Glutamatergic neuron (in vitro differentiated cells): ENCODE measurements at places on chromosomes 7 and 10. TPM values are rescaled to one million over a fixed set of nuclear protein-coding genes. Genes with fewer than 3 reads are reported as not detected.

GRCh38 chr7:116802746-116803152 is 59.6 kb upstream of the CAPZA2 start:
- DNase-seq: no peak

- DNase-seq: no peak
These were observed 30.2 kb upstream of the CARD11 start for GRCh38 chr7:3073763-3074458.

DNA sequence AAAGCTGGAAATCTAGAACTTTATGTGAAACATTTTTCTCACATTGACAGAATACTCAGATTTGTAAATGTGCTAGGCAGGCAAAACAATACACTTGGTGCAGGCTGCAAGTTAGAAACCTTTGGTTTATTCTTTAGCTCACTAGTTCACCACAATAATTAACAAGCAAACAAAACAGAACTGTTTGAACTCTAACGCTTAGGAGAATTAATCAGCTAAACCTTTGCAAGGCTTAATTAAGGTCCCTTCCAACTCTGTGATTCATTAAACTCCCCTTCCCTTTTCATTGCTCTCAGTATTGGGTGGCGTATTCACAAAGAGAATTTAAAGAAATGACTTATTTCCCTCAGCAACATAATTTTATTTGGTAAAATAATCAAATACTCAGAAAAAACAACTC is 99.0 kb downstream of the PON1 start:
- DNase-seq: no peak

DNA sequence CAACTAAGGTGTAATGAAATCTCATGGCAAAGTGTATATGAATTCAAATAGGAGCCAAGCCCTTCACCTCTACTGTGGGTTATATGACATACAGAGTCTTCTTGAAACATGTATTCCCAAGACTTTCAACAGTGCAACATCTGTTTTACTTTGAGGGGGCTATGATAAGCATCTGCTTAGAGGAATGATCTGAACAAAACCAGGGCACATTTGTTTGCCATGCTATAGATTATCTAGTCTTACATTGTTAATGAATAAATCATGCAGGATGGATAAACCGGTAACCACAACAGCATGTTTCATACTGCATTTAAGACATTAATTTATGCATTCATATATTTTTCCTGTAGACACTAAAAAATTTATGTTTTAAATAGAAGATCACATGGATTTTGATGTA is 1021.9 kb downstream of the LRMDA start:
- no peak for DNase-seq

DNA sequence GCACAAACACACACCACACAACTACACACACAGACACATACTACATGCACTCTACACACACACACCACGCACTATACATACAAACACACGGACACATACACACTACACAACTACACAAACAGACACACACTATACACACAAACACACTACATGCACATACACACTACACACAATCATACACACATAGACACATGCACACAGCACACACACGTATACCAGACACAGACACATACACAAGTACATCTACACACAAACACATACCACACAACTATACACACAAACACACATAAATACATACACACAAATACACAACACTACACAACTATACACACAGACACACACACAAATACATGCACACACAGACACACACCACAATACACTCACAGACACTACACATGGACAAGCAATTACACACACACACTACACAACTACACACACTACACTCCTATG is 4.6 kb downstream of the GPR15LG start:
- DNase-seq: no peak

- DNase-seq: no peak
These were observed 45.9 kb downstream of the SGMS1 start for GRCh38 chr10:50577681-50578350.

DNA sequence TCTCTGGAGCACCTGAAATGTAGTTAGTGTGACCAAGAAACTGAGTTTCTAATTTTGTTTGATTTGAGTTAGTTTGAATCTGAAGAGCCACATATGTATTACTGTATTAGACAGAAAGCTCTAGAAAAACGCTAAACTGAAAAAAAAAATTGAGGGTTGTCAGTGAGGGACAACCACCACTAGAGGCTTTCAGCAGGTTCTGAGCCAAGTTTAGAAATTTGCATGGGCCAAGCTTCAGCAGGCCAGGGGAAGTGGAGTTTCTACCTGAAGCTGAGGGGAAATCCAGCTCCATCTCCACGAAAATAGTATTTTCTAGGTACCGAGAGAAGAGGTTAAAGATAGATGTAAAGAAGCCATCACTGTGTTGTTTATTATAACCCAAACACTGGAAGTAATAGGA is 77.9 kb upstream of the PLXNA4 start:
- DNase-seq: no peak

- DNase-seq: no peak
These were observed 252.6 kb upstream of the INHBA start for GRCh38 chr7:41955451-41955850.

DNA sequence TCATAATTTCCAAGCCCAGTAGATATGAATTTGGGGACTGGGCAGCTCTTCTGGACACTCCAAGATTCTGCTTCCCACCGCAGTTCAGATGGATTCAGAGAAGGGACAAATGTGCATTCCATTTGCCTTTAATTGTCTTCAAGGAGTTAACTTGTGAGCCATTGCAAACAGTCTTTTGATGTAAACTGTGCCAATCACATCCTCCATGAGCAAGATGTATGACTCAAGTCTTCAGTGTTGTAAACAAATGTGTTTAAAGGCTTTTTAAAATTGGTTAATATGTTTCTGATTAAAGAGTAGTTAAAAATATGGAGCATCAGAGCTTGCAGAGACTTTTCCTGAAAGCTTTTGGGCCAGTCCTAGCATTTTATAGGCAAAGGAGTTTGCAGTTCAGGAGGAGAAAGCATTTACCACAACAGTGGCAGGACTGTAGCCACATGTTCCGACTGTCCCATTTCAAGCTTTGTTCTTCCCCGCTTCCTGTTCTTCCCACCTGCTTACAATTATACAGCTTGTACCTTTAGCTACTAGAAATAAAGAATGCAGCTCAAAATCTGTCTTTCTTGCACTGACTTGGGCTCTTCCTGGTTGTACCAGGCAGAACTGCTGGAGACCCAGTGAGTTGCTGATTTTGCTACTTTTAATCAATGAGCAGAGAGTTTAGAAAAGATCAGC is 6.2 kb downstream of the SLC18A2 start:
- DNase-seq: no peak

DNA sequence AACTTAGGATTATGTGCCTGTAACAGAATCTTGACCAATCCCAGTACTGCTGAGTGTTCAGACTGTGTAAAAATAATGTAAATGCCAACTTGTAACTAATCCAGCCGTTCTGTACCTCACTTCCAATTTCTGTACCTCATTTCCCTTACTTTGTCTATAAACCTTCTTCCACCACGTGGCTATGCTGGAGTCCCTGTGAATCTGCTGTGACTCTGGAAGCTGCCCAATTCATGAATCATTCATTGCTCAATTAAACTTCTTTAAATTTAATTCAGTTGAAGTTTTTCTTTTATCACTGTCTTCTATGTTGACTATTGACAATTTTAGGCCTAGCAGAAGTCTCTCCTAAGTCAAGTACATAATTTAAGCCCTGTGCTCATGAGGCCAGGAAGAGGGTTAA is 215.3 kb upstream of the RHOBTB1 start:
- DNase-seq: no peak

GRCh38 chr10:24762161-24762924 is 38.7 kb upstream of the ARHGAP21 start:
- no peak for DNase-seq

DNA sequence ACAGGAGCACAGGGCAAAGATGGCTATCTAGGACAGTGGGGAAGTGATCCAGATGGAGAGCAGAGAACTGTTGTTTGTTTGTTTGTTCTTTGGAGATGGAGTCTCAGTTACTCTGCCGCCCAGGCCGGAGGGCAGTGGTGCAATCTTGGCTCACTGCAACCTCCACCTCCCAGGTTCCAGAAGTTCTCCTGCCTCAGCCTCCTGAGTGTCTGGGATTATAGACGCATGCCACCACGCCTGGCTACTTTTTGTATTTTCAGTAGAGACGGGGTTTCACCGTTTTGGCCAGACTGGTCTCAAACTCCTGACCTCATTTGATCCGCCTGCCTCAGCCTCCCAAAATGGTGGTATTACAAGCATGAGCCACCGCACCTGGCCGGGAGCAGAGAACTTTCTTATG is 20.9 kb downstream of the METTL2B start:
- no peak for DNase-seq

GRCh38 chr10:99760321-99760720 is 22.1 kb upstream of the ABCC2 start:
- no peak for DNase-seq

DNA sequence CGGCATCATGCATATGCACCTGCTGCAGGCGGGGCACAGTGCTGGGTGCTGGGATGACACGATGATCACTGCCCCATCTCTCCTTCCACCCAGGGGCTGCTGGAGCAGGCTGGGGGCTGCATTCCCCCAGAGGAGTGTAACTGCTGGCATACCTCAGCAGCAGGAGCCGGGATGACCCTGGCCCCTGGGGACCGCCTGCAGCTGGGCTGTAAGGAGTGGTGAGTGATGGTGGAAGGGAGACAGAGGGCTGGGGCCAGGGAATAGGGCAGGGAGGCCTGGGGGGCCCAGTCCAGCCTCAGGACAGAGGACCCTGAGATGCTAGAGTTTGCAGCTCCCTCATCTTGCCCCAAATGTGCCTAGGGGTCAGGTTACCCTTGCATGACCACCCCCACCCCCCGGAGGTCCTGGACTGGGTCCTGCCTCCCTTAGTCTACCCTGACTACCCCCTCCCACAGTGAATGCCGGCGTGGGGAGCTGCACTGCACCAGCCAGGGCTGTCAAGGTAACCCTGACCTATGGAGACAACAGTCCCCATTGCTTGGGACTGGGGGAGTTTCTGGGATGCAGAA is 14.5 kb upstream of the ZNF862 start:
- DNase-seq: no peak

DNA sequence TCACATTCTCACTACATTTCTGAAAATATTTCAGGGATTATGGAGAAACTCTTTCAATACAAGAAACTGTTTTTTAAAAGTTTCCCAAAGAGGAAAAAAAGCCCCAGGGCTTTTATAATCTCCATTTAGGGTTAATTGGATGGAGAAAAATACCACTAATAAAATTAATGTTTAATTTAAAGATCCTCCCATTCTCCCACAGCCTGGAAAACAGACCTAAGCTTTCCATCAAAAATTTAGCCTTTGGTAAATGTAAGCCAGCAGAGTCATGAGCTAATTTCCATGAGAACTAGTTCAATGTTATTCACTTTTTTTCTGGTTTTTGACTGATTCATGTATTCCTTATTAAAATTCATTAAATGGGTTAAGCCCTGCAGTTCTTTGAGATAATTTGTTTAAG is 408.7 kb downstream of the PHTF2 start:
- no peak for DNase-seq

GRCh38 chr7:157849341-157849596 is 512.5 kb downstream of the DNAJB6 start:
- DNase-seq: no peak

DNA sequence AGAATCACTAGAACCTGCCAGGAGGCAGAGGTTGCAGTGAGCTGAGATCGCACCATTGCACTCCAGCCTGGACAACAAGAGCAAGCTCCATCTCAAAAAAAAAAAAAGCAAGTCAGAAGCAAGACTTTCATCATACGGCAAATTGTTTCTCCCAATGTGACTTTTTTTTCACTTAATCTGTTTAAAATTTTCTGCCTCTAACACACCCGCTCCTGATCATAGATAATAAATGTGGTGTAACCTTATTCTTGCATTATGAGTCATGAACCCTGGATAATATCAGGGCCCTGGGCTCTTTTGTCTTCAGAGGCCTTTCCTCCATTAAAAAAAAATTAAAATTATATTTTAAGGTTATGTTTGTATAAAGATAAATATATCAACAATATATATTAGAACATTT is 111.4 kb upstream of the JCAD start:
- DNase-seq: no peak

- no peak for DNase-seq
These were observed 11.0 kb downstream of the CYREN start for GRCh38 chr7:135159359-135160085.

- no peak for DNase-seq
These were observed 248.1 kb downstream of the PLXNA4 start for GRCh38 chr7:132328047-132328620.

DNA sequence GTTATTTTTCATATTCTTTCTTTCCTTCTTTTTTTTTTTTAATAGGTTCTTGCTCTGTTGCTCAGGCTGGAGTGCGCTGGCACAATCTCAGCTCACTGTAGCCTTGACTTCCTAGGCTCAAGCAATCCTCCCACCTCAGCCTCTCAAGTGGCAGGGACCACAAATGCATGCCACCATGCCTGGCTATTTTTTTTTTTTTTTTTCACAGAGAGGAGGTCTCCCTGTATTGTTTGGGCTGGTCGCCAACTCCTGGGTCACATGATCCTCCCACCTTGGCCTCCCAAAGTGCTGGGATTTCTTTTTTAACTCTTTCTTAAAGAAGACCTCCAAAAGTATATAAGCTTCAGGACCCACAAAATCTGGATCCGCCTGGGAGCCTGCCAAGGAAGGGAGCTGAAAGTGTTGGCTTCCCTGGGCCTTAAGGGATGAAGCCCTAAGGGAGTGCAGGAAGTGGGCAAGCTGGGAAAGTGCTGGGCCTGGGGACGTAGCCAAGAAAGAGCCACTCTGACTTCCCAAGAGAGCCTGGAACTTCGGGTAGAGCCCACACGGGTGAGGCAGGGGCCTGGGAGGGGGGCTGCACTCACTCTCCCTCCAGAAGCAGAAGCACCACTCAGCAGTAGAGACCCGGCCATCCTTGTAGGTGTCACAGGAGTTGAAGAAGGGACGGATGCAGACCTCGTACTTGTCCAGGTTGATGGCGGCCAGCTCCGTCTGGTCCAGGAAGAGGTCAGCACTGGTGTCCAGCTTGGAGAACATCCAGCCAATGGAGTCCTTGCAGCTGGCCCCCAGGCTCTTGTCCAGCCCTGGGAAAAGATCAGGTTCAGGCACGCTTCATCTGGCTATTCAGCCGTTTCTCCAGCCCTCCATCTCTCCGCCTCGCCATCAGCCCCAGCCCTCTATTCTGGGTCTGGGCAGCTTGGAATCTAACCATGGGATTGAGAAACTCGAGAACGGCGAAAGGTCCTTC is 21.8 kb downstream of the SPOCK2 start:
- DNase-seq: no peak

DNA sequence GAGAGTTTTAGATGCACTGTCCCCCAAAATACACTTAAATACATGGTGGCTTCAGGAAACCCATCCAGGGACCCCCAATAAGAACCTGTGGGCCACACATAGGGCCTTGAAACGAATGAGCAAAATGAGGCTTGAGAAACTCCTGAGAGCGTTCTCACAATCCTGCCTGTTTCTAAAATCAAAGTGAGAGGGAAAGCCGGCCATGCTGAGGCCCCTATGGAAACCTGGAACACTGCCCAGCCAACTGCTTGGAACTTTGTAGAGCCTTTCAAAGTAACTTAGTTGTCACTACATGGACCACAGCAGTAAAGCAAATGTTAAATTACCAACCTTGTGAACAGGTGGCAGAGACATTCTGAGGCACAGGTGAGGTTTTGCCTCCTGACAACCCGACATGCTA is 13.4 kb downstream of the SGMS1 start:
- no peak for DNase-seq

CASTOR2 gene
- total RNA-seq: 74.2 TPM

CCL24 gene
- total RNA-seq: not detected

STEAP1 gene
- total RNA-seq: not detected

ATP6V0E2 gene
- total RNA-seq: 67.6 TPM

PROSER2 gene
- not detected for total RNA-seq

KCNMA1 gene
- 3.2 TPM for total RNA-seq

KCNH2 gene
- total RNA-seq: 73.7 TPM

SPOCK2 gene
- total RNA-seq: 362 TPM
